ENCODE measurements at places on chromosomes 4 and X. TPM values are rescaled to one million over a fixed set of nuclear protein-coding genes. Genes with fewer than 3 reads are reported as not detected.

DNA sequence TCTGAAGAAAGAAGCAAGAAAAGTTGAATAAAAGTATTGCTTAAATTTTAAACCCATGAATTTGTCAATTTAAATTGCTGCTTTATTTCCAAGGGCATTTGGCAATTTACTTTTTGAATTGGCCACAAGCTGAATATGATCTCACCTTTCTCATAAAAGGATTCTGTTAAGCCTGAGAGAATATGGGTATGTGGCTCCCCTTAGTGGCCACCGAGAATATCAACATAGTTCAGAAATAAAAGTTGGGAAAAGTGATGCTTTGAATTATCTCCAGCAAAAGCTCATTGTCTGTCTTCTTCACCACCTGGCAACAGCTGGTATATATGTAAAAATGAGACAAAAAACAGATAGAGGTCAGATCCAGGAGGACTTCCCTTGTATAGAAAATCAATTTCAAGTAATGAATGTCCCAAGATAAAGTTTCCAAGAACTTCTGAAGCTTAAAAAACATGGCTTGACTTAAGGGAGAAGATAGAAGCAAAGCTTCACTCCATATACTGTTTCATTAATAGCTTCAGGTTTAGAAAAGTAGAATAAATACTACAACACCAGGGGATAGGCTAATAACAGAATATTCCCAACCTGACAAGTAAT is 290.7 kb upstream of the FAM241A start:
- peak; percentile 39 for DNase-seq

- DNase-seq = no peak
These were observed 28.9 kb downstream of the MAOB start for GRCh38 chrX:43853225-43853828.

NAAA gene
- 17.0 TPM for total RNA-seq

DNA sequence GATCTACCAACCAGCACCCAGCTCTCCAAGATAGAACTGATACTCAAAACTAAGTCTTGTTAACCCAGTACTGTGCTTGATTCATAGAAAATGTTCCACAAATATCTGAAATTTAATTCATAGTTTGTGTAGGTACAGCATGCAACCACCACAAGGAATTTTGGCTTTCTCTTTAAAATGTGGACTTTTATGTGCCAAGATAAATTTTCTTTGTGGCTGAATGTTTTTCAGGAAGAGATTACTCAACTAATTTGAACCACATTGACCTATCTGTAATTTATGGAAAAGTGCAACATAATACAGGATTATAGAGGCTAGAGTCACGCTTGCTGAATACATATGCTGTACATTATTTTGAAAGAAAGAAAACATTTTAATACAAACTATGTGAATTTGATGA is 730.8 kb downstream of the IL1RAPL1 start:
- no peak for DNase-seq

DNA sequence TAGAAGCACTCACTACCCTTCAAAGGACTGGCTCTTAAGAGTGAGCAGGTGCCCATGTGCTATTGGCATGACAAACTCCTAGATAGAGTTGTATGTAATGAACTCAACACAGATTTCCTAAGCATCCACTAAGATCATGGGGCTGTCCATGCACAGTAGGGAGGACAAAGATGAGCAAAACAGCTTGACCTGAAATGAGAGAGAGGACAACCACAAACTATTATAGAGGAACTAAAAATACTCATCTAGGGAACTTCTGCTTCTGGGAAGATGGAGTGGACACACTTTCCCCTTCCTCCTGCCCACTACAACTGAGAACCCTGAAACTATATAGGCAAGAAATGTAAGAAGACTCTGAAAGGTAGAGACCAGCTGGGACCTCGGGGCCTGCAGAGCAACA is 20.8 kb upstream of the TMEM128 start:
- no peak for DNase-seq

- no peak for DNase-seq
These were observed 243.9 kb upstream of the VCX3A start for GRCh38 chrX:6778544-6779503.

WAS gene
- 0.84 TPM for total RNA-seq

GDI1 gene
- total RNA-seq = 122 TPM

DNA sequence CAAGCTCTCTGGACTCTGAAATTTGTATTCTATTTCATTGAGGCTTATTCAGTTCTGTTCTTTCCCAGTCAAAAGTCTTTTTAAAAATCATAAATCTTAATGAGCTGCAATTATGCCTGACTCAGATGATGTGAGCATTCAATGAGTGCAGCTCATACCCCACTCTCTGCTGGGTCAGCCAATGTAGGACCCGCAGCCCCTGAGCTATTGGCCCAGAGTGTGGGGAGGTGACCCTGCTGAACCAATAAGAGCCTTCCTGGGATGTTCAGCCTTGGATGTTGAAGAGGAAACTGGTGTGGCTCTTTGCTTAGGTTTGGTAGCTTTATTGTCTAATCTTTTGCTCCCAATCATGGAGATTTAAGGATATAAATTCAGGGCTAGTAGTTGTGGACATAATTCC is 12.1 kb upstream of the TCEAL4 start:
- DNase-seq = no peak

GRCh38 chr4:165058666-165059065 is 5.0 kb downstream of the TRIM75 start:
- no peak for DNase-seq

SLC49A3 gene
- 5.5 TPM for total RNA-seq

DNA sequence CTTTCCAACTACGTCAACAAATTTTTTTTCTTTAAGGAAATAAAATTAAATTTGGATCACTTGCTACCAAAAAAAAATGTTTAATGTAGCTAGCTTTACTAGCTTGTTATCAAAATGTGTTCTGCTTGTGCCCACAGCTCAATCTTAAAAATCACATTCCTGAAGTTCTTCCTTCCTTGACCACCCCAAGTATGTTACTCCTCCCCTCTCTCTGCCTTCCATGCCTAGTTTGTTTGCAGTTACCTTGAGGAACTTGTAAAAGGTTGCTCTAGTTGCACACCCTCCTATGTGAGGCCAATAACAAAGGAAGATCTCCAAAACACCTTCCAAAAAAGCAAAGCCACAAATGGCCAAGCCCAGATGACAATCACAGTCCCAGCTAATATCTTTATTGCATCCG is 19.6 kb upstream of the TMEM184C start:
- no peak for DNase-seq

GRCh38 chrX:112835019-112835418 is 5.6 kb downstream of the AMOT start:
- no peak for DNase-seq

DNA sequence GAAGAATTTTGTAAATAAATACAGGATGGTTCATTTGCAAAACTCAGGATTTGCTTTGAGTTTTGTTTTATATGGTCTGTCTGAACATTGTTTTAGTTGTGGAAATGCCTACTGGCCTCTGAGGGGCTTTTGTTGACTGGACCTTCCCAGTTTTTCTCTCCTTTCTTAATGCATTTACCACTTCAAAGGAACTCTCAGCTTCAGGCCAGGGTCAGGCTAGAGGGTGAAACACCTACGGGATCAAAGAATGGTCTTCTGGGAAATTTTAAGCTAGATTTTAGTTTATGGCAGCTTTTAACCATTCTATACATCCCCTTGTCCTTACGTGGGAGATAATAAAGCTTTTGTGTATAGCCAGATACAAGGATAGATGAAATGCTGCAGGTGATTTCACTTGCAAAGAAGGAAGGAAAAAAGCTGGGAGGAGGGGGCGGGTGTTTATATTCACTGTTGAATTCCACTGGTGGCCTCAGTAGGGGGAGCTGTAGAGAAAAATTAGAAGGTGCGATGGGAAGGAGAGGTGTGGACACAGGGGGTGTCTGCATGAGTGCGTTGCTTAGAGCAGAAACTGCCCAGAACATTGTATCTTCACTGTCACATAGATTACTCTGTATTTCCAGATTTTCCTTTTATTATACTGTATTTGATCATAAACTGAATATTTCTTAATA is 151.8 kb downstream of the TSPAN5 start:
- DNase-seq = no peak

DNA sequence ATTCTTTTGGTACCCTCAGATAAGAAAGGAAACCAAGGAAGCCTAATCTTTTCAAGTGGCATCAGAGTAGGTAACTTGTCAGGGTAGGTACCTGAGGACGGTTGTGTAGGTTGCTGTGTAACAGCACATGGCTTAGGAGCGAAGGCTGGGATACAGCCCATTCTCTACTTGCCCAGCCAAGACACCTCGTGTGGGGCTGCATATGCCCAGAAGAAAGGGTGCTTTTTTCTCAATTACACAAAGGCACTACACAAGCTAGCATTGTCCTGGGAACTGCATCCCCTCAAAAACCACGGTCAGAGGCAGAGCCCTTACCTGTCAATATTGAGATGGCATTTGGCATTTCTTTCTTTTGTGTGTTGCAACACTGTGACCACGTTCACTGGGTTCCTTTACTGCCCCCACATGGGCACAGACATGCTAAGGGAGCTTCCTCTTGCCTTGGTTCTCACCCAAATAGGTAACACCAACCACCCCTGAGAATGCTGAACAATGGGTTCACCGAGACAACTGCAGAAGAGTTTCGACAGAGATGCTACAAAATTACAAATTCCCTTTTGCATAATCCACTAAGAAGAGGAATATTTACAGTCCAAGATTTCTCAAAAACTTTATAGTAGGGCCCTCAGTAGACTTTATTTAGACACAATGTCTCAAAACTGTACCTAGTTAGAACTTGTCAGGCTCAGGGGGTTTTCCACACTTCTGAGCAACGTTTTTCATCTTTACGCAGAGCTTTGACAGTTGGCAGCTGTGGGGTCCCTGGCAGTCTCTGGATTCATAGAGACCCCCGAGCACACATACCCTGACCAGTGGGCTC is 35.8 kb upstream of the TNIP3 start:
- no peak for DNase-seq

DNA sequence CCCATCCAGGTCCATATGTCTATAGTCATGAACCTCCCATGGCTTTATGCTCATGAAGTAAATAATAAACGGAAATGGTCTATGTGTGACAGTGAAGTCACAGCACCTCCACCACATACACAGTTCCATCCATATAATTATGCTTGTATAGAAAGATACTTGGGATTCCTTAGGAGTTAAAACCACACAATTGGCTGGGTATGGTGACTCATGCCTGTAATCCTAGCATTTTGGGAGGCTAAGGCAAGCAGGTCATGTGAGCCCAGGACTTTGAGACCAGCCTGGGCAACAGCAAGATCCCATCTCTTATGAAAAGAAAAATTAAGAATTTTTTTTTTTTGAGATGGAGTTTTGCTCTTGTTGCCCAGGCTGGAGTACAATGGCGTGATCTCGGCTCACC is 55.6 kb upstream of the RBM47 start:
- no peak for DNase-seq

GRCh38 chr4:121189326-121190215 is 25.4 kb upstream of the TNIP3 start:
- no peak for DNase-seq

TRPC3 gene
- total RNA-seq = 0.25 TPM

- no peak for DNase-seq
These were observed 11.8 kb downstream of the TBC1D9 start for GRCh38 chr4:140744421-140744820.

GRCh38 chr4:110610620-110610939 is 12.3 kb downstream of the PITX2 start:
- no peak for DNase-seq

DNA sequence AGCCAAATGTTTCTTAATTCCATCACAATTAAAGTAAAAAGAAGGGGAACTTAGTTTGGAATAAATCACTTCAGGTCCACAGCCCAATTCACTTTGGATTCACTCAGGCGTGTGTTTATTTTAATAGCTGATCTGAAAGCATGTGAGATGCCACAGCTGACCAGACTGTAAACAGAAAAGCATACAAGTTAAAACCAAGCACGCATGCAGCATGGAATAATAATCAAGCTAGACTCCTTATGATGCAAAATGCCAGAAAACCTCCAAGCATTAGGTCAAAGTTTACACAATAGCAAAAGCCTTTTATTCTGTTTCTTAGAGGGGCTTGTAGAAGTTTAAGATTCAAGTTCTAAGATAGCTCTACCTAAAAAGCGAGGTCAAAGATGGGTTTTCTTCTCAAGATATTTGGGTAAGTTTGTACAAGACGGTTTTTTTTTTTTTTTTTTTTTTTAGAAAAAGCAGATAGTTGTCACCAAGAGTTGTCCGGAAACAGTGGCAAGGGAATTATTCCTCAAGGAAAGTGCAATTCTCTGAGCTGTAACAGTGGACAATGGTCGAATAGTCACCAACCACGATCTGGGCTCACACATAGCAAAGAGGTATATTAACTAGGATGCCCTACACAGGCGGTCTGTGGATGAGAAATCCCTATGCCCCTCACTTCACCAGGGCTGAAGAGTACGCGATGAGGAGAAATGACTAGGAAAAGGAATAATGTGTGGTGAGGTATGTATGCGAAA is 763 bp upstream of the PRRG1 start:
- DNase-seq = no peak

Data from HCT116 (cell line).